H7 (cell line): ENCODE measurements at places on chromosomes 1 and 21. TPM values are rescaled to one million over a fixed set of nuclear protein-coding genes. Genes with fewer than 3 reads are reported as not detected.

- peak; percentile 90 for DNase-seq
These were observed 6.3 kb downstream of the TMEM234 start for GRCh38 chr1:32215629-32216480.

KIF17 gene
- 3.5 and 10.1 TPM in 2 replicates for total RNA-seq

DNA sequence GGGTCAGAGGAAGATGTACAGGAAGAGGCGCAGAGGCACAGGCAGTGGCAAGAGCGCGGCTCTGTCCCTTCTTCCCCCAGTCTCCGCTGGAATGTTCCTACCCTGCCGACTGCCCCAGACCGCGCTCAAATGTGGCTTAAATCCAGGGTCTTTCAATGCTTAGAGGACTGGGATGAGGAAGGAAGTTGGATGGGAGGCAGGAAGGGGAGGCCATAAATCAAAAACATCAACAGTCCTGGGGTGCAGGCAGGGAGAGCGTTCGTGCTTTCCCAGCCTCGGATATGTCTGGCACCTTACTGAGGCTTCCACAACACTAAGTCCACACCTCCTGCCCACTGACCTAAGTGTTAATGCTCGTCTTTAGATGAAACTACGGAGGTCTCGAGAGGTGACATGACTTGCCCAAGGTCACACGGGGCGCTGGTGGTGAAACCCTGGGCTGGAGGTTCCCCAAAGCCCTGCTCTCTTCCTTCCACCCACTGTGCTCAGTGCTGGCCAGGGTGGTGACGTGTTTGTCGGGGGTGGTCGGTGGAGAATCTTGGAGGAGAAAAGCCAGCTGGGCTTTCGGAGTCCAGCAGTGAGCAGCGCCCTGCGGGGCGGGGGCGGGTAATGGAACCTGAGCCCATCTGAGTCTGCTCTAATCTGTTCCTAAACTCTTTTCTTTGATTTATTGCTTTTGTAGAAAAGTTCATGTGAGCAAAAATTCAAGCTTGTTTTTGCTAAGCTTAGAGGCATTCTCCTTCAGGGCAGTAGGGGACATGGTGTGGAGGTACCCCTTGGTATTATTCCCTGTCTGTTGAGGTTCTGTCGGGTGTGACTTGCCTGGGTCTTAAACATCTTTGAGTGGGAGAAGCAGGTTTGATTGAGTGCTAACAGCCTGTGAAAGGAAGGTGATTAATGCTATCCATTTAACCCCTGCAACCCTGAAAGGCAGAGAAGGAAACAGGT lies 708 bp downstream of the CDA start:
- peak; percentile 67 for DNase-seq

- no peak for DNase-seq
These were observed 31.9 kb downstream of the SLC1A7 start for GRCh38 chr1:53110370-53111072.

- DNase-seq: no peak
These were observed 15.9 kb upstream of the ELOA start for GRCh38 chr1:23727362-23727811.

DNA sequence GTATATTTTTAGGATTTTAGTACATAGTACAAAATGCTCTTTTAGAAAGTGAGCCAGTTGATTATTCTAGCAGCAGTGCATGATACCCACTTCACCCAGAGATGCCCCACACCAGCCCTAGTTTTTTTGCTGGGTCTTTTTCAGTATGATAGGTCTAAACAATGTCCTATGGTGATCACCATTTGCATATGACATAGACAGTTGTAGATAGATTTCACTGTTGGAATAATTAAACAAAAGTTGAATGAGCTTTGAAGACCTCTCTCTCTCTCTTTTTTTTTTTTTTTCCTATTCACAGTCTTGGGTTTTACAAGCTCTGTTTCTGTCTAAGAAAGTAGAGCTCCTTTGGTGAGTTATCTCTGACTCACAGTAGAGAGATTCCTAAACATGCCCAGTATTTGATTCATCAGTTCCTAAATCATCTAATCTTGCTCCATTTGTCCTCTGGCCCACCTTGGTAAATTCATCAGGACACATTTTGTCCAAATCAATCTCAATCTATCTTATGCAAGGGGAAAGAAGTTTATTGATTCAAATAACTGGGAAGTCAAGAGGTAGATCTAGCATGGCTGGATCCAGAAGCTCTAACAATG lies 44.7 kb upstream of the VAV3 start:
- DNase-seq: no peak

DNA sequence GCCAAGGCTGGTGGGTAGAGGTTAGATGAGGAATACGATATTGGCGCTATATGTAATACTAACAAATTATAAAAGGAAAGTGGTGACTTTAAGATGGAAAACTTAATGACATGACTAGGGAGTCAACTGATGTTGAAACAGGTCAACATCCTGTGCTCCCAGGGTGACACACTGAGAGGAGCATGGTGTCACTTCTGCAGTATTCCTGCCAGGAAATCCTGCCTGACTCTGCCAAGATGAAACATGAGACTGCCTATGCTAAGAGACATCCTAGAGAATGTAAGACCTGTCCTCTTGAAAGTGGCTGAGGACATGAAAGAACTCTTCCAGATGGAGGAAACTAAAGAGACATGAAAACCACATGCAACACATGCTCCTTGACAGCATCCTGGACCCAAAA lies 65.0 kb upstream of the KCND3 start:
- DNase-seq: no peak

DNA sequence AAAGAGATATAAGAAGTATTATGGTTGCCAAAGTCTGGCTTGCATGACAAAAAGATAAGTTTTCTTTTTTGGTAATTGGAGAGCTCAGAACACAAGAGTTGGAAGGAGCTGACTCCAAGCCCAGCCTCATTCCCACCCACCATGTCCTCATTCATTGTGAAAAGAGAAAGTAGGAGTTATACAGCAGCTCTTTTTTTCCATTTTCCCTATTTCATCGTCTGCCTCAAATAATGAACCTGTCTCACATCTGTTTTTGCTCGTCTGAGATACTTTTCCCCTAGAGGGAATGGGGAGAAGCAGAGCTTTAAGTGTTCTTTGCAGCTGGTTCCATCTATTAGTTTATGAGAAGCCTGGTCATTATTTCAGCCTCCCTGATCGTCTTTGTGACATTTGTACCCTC lies 34.7 kb downstream of the AGT start:
- DNase-seq: no peak

IGSF9 gene
- total RNA-seq: 4.4 and 6.1 TPM in 2 replicates

DNA sequence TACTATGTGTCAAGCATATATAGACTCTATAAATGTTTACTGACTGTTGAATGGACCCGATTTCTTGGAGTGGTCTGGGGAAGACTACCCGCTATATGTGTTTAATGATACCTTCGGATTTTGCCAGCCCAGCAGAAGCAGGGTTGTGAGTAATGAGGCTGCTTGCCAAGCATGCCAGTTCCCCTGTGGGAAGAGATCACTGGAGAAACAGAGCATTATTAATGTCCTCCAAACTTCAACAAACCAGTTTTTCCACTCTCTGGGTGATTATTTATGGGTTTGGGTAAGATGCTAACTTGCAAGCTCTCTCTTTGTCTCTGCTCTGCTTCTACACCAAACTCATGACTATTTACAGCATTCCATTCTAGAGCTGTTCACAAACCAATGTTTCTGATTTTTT lies 25.1 kb upstream of the PHGDH start:
- DNase-seq: no peak
